ENCODE measurements at places on chromosomes 6 and 20. TPM values are rescaled to one million over a fixed set of nuclear protein-coding genes. Genes with fewer than 3 reads are reported as not detected.

DNA sequence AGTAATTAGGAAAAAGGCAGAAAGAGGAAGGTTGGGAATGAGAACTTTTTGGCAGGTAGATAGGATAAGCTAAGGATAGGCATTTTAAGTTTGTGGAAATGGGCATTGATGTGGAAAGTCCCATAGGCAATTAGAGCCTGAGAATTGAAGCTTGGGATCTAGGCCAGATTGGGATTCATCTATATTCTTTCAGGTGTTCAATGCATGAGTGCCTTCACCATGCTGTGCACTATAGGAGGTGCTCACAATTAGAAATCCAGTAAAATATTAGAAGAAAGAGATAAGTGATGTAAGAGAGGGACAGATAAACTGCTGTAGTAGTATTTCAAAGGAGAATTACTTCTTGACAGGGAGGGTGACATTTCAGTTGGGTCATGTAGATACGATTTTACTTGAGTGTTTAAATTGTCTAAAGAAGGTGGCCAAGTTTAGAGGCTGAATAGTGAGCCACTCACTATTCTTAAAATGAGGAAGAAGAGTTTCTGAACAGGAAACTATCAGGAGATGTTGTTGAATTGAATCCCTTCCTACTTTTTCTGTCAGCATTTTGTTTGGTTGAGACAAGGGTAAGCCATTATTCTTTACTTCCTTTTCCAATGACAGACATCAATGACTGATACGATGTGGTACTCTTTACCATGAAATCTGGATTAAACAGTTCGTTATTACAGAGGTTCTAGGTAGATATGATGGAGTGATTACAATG is 31.0 kb upstream of the CTAGE9 start:
- peaks cover 5% of the 10 kb centered on the region for H3K4me1 ChIP-seq
- no peak overlapping the region for H3K27ac ChIP-seq
- H3K4me3 ChIP-seq, result no peak overlapping the region
- no peaks in the 10 kb centered on the region for H3K36me3 ChIP-seq
- DNase-seq, result no peak

MYBL2 gene
- 165 TPM for total RNA-seq

DNA sequence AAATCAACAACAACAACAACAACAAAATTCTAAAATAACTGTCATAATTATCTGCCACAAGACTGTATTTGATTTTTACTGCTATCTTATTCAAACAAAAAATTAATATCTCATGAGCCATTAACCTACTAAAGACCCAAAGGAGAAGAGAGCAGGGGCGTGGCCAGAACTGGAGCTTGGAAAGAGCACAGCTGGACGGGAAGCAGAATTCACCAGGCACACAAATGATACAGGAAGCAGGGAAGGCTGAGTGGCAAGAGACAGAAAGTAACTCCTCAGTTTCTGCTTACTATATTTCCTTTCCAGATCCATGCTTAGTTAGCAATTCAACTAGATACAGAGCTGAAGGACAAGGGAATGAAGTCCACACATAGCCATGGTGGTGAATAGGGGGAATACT is 54.4 kb downstream of the FKBP5 start:
- H3K27me3 ChIP-seq, result no peaks in the 10 kb centered on the region
- H3K36me3 ChIP-seq, result peaks cover 2% of the 10 kb centered on the region
- no peak for DNase-seq
- H3K27ac ChIP-seq, result no peak overlapping the region
- H3K4me1 ChIP-seq, result no peaks in the 10 kb centered on the region

DNA sequence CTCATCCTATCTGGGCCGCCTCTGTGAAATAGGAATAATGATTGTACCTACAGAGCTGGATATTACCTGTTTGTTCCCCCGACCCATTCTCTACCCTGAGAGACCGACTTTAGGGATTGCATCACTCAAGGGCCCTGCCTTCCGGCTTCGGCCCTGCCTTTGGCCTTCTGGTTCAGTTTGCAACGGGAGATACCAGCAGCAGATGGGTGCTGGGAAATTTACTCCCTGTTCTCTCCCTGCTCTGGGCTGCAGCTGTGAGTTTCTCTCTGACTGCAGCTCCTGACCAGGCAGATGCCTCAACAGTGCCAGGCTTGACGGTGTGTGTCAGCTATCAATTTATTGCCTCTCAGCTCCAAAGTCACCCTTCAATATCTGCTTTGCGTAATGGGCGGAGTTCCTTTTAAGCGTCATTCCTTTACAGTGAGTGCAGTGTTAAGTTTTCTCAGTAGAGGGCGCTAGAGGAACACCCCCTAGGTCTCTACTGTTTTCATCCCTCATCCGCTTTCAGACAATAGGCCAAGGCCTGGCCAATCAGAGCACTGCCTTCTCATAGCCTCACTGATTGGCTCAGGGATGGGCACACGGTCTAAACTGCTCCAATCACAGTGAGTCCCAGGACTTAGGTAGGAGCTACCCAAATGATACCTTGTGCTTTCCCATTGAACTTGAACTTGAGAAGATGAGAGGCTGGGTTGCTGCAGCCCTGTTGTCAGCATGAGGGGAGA is 30.0 kb downstream of the KCNG1 start:
- DNase-seq, result peak; percentile 94
- peak overlapping the region; percentile 40 for H3K27ac ChIP-seq
- no peaks in the 10 kb centered on the region for H3K27me3 ChIP-seq
- H3K4me3 ChIP-seq, result peak overlapping the region; percentile 53

DNA sequence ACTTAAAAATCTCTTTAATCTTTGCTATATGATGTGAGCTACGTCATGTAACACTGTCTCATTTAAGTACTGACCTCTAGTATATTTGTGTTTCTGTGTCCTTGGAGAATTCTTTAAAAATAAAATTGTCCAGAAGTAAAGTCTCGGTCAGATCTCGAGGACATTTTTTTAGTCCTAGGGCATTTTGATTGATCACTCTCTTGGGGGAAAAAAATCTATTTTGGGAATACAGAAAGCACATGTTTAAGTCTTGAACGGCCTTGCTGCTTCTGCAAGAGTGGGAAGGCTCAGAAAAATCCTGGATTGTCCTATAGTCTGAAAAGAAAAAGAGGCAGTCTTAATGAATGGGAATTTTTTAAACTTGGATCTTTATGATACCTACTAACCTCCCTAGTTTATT is 234.3 kb downstream of the UTRN start:
- peaks cover 18% of the 10 kb centered on the region for H3K36me3 ChIP-seq
- no peak overlapping the region for H3K27ac ChIP-seq
- H3K4me3 ChIP-seq, result no peak overlapping the region
- DNase-seq, result no peak
- H3K4me1 ChIP-seq, result no peaks in the 10 kb centered on the region

GSTA1 gene
- total RNA-seq, result not detected

DNA sequence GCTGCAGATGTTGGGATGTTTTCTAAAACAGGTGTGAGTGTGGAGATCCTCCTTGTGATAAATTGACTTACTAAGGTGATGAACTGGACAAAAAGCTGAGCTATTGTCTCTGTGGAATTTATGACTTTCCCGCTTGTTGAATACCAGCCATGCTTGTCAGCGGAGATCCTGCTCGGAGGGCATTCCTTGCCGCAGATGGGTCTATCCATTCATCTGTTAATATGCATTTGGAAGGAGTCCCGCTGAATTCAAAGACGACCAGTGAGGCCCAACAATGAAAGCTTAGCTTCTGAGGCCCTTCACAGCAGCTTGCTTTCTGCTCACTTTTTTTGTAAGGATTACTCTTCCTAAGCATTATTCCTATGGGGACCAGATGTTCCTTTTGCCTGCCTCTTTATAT is 124.9 kb downstream of the TIAM2 start:
- H3K27ac ChIP-seq, result peak overlapping the region; percentile 87
- H3K4me3 ChIP-seq, result no peak overlapping the region
- peaks cover 17% of the 10 kb centered on the region for H3K4me1 ChIP-seq
- no peaks in the 10 kb centered on the region for H3K36me3 ChIP-seq

KDM1B gene
- 5.2 TPM for total RNA-seq

MOG gene
- 0.55 TPM for total RNA-seq

TGM6 gene
- not detected for total RNA-seq

- H3K4me1 ChIP-seq, result no peaks in the 10 kb centered on the region
- H3K4me3 ChIP-seq, result no peak overlapping the region
- DNase-seq, result no peak
- no peaks in the 10 kb centered on the region for H3K36me3 ChIP-seq
- H3K27me3 ChIP-seq, result no peaks in the 10 kb centered on the region
Observed at GRCh38 chr6:15800841-15801617, 138.2 kb upstream of the DTNBP1 start.

GRCh38 chr6:132235596-132236280 is 165.5 kb downstream of the MOXD1 start:
- H3K4me1 ChIP-seq, result 0 out of 2 replicates have a peak, but pooled peaks cover 4% of the 10 kb centered on the region
- H3K4me3 ChIP-seq, result no peak overlapping the region
- DNase-seq, result no peak
- no peak overlapping the region for H3K27ac ChIP-seq

DNA sequence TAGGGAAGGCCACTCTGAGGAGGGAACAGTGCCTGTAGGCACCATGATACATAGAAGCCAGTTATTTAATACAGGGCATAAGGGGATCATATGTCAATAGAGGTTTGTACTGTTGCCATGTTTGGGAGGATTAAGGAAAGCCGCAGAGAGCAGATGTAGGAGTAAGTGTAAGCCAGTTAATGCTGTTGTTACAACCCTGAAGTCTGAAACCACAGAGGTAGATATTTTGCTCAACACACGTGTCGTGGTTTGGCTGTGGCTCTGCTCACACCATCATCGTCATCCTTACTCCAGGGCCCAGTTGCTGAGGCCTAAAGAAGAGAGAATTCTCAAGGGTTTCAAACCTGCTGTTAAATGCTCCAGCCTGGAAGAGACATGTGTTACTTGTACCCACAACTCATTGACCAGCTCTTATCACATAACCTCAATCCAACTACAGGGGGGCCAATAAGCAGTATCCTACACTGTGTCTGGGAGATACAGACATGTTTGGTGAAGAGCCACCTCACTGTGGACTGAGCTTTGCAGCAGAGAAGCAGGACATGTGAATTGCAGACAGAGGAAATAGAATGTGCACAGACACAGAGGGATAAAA is 31.0 kb upstream of the PSMF1 start:
- no peak overlapping the region for H3K4me3 ChIP-seq
- peaks cover 4% of the 10 kb centered on the region for H3K36me3 ChIP-seq
- H3K4me1 ChIP-seq, result no peaks in the 10 kb centered on the region
- H3K27me3 ChIP-seq, result no peaks in the 10 kb centered on the region

DNA sequence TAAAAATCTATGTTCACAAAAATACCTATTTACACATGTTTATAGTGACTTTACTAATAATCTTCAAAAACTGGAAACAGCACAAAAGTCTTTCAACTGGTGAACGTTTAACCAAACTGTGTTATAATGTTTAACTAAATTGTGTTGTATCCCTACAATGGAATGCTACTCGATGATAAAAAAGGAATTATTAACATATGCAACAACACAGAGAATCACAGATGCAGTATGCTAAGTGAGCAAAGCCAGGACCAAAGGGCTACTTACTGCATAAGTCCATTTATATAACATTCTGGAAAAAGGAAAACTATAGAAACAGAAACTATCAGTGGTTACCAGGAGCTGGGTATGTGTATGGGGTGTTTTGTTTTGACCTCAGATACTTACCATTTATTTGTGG is 602.2 kb upstream of the BTBD3 start:
- no peaks in the 10 kb centered on the region for H3K27me3 ChIP-seq
- H3K27ac ChIP-seq, result no peak overlapping the region

COL20A1 gene
- total RNA-seq, result 2.3 TPM

SYNE1 gene
- total RNA-seq, result 2.5 TPM

- no peaks in the 10 kb centered on the region for H3K27me3 ChIP-seq
- H3K4me1 ChIP-seq, result no peaks in the 10 kb centered on the region
- no peak for DNase-seq
- H3K27ac ChIP-seq, result no peak overlapping the region
- no peak overlapping the region for H3K4me3 ChIP-seq
Observed at GRCh38 chr20:32238483-32239425, 31.1 kb downstream of the POFUT1 start.

IMPG1 gene
- not detected for total RNA-seq

POPDC3 gene
- total RNA-seq, result 6.0 TPM

DNA sequence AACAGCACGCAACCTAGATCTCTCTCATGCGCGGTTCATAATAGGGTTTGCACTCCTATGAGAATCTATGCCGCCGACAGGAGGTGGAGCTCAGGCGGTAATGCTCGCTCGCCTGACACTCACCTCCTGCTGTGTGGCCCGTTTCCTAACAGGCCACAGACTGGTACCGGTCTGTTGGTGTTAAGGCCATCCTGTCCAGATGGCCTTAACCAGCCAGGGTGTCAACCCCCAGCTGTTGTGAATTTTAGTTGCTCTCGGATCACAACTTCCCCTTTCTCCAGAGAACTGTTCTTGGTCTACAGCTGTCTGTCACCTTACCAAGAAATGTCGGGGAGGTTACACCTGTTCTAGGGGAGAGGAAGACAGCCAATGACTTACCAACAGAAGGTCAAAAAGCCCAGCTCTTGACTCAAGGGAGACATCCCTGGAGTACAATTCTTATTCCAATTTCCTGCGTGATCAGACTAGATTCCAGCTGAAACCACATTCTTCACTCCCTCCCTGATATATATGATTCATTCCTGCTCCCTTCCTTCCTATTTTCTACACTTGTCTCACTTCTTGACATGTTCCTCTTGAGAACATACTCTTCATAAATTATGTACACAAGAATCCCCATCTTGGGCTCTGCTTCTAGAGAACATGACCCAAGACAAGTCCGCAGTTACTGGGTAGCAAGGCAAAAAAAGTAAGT is 23.1 kb upstream of the DNAAF9 start:
- H3K27me3 ChIP-seq, result no peaks in the 10 kb centered on the region
- DNase-seq, result no peak
- no peaks in the 10 kb centered on the region for H3K36me3 ChIP-seq

CST7 gene
- not detected for total RNA-seq

THBS2 gene
- 15.5 TPM for total RNA-seq

GRCh38 chr6:119096721-119097565 is 18.5 kb upstream of the FAM184A start:
- H3K4me3 ChIP-seq, result no peak overlapping the region
- H3K27ac ChIP-seq, result no peak overlapping the region
- DNase-seq, result no peak

RAD21L1 gene
- total RNA-seq, result not detected

FILIP1 gene
- total RNA-seq, result 10.5 TPM

DNA sequence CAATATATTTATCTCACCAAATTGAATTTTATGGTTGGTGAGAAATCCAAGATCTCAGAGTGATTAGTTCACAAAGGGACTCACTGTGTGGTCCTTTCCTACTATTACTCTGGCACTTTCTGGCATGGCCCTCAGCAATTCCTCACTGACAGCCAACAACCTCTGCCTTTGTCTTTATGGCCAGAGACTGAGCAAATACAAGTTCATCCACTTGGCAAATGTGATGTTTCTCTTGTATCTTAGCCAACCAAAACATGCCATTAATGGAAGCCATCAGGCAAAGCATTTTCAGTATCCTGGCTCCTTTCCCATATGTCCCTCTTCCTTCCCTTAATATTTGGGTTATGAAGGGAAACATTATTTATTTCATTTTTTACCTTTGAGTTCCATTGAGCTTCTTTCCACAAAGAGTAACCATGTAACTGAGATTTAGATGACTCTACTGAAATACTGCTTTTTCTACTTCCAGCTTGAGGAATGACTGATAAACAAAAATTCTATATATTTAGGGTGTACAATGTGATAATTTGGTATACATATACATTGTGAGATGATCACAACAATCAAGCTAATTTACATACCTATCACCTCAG is 30.8 kb upstream of the SMLR1 start:
- no peak for DNase-seq
- peaks cover 9% of the 10 kb centered on the region for H3K4me1 ChIP-seq
- H3K4me3 ChIP-seq, result no peak overlapping the region
- peaks cover 5% of the 10 kb centered on the region for H3K36me3 ChIP-seq
- H3K27me3 ChIP-seq, result no peaks in the 10 kb centered on the region
- no peak overlapping the region for H3K27ac ChIP-seq

- no peaks in the 10 kb centered on the region for H3K27me3 ChIP-seq
- 0 out of 2 replicates have a peak, but pooled peaks cover 8% of the 10 kb centered on the region for H3K36me3 ChIP-seq
- no peaks in the 10 kb centered on the region for H3K4me1 ChIP-seq
- no peak overlapping the region for H3K4me3 ChIP-seq
- no peak overlapping the region for H3K27ac ChIP-seq
- no peak for DNase-seq
Observed at GRCh38 chr6:160510199-160510598, 153.9 kb downstream of the LPA start.

OPRL1 gene
- 0.90 TPM for total RNA-seq
